IMR-90 (cell line): ENCODE measurements at places on chromosomes 4 and X. TPM values are rescaled to one million over a fixed set of nuclear protein-coding genes. Genes with fewer than 3 reads are reported as not detected.

Gene SCD5
- total RNA-seq, result 12.4 and 17.2 TPM in 2 replicates

Gene HSFX2
- total RNA-seq, result not detected in 2 replicates

Gene TRIML1
- not detected in 2 replicates for total RNA-seq

Gene SRPX2
- total RNA-seq, result 14.4 and 20.6 TPM in 2 replicates

Gene CD38
- total RNA-seq, result not detected in 2 replicates

Gene RAI2
- total RNA-seq, result not detected in 2 replicates

- DNase-seq, result no peak
Observed at GRCh38 chr4:98606894-98607293, 51.5 kb downstream of the TSPAN5 start.

DNA sequence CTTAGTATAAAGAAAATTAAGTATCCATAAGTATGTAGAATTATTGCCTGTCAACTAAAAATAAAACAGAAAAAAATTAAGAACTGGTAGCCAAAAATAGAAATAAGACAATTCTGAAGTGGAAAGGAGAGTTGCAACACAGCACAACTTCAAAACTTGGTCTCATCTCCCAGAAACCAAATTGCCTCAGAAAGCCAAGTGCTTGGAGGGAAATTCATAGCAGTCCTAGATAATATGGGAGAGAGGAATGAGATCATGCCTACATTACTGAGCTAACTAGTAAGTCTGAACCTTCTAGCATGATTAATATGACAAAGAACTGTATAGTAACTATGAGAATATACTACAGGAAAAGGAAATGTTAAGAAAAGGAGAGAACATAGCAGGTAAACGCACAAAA lies 256.5 kb downstream of the LDB2 start:
- DNase-seq, result peak; percentile 78

DNA sequence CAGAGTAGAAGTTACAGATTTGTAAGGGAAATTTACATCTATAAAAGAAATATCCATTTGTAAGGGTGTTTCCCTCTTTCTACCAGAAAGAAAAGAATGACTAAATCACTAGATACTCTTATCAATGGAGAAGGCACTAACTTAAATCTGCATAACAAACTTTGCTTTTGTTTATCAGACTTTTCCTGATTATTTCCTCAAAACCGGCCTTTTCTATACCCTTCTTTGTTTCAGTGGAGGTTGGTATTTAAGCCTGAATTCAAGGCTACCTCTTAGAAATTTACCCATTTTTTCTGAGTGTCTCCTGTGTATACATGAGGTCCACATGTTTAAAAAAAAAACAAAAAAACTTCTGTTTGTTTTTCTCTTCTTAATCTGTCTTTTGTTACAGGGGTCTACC lies 80.4 kb upstream of the GRPR start:
- no peak for DNase-seq

DNA sequence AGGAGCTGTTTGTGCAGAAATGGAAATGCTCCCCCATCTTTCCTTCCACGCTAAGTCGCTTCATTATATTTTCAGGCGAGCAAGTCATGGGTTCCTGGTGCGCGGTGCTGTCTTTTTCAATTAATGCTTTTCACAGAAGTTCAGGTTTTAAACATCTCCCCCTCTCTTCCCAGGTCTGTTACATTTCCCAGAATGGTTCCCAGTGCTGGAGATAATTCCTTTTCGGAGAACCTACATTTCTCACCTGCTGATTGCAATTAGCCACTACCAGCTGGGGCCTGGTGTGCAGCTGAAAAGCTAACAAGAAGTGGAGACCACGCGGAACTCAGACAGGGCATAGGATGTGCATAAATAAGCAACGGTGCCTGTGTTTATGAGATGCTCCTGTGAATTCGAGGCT lies 217.8 kb downstream of the MID1IP1 start:
- no peak for DNase-seq

- no peak for DNase-seq
Observed at GRCh38 chr4:184420881-184421416, 53.4 kb downstream of the IRF2 start.

DNA sequence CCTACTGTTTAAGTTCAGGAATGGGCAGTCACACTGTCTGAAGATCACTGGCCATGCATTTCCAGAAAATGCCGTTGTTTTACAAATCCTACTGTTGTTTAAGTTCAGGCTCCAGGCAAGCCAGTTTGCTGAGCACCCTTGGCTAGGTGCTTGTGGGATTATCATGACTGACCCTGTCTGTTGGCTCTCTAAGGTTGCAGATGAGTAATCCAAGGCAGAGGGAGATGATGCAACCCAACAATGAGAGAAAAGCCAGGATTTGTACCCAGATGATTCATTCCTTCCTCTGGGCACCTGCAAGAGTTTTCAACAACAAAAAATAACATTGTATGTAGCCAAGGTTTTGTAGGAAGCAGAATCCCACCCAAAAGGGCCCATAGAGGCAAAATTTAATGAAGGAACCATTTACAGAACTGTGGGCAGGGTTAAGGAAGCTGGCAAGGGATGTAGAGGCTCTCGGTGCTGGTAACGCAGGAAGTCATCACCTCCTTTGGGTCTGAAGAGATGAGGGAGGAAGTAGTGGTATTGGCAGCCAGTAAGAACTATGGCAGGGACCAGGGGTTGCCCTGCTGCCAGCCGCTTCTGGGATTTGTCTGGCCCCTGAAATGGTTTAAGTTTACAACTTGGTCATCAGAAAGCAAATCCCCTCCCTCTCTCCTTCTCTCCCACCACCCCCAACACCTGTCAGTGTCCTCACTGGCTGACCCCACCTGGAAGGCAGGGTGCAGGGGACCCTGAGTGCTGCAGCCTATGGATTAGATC lies 54.8 kb downstream of the MSX1 start:
- peak; percentile 53 for DNase-seq

DNA sequence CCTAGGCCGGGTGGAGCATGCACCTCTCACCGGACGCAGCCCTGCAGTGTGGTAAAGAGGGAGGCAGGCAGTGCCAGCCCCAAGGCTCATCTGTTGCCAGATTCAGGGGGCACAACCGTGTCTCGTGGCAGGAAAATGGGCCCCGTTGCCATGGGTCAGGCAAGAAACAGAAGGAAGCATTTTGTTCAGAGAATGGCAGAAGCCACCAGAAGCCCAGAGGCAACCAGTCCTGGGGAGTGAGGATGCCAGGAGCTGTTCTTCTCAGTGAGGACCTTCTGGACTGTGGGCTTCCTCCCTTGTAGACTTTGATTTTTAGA lies 12.5 kb upstream of the UVSSA start:
- no peak for DNase-seq

DNA sequence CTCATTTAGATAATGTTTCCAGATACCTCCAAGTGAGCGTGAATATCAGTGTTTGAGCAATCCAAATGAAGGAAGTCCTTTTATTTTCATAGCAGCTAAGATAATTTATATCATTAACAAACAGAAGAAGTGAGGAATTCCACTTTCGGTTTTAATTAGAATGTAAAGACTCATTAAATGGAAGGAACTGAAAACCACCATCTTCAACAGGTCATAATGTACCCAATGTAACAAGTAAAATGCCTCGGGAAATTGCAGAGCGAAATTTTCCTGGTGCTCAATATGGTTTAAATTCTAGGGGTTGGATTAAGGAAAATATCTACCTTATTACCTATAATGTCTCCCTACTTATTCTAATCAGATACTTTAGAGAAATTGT lies 33.9 kb upstream of the SLC9A7 start:
- DNase-seq, result no peak

GRCh38 chr4:26746802-26747213 lies 113.8 kb upstream of the STIM2 start:
- no peak for DNase-seq

GRCh38 chr4:38621028-38621684 lies 42.8 kb upstream of the KLF3 start:
- DNase-seq, result peak; percentile 87

DNA sequence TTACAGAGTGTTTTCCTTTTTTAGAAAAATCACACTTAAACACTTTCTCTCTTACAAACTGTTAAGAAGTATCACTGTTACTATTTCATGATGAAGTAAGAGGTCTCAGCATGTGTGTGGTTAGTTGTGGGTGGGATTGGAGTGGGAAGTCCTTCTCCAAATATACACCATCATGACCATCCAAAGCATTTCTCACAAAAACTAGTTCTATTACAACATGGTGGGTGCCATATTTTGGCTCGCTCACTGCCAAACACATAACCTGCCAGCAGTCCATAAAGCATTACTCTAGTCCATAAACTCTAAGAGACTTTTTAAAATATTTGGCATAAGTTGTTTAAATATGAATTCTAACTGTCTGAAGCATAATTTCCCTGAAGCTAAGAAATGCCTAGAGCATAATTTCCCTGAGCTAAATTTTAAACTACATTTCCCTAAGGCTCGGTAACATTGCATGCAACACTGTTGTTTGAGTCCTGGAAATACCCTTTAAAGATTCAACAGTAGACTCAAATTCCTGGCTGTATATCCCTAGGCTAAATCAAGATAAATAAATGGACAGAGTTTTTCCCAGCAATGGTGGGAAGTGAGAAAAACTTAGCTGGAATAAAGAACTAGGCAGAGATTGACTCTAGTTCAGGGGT lies 415.0 kb upstream of the INTU start:
- no peak for DNase-seq

- DNase-seq, result no peak
Observed at GRCh38 chr4:165508372-165509120, 129.7 kb downstream of the CPE start.

GRCh38 chr4:114807759-114808404 lies 209.3 kb downstream of the UGT8 start:
- DNase-seq, result peak; percentile 3

DNA sequence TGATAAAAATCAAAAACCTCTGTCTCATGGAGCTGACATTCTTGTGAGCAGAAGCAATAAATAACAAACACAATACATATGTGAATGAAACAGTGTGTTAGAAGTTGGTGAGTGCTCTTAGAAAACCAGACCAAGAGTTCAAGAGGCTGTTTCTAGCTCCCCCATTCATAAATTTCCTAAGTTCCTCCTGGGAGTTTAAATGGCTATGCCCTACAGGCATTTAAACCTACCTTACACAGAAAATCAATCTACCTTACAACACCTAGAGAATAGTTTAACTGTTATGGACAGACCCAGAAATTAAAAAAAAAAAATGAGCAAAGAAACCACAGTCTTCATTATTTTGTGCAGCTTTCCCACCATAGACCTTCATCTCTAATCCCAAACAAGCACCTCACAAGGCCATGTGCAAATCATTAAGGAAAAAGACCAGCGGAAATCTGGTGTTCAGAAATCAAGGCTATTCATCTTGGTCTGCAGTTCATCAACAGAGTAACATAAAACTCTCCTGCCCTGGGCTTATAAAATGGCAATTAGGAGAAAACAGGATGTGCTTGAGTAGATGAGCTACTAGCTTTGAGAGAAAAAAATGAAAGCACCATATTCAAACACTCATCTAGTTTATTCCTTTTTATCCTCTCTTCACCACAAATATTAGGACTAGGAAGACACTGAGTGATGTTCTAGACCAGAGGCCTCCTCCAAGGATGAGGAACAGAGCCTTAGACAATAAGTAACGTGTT lies 147.2 kb downstream of the SHROOM3 start:
- DNase-seq, result no peak

DNA sequence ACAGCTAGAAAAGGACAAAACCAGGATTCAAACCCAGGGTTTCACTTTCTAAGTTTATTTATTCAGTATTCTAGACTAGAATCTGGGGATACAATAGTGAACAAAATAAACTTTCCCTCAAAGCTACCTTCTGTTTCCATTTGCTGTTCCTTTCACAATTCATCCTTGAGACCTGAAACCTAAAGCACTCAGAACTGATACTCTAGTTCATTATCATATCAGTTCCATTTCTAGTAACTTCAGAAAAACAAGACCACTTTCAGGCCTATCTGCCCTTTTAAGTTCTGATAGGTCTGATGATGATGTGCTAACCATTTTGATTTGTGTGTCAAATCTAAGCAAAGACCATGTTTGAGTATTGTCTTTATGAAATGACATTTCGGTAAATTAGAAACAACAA lies 7.8 kb upstream of the XK start:
- DNase-seq, result no peak

- no peak for DNase-seq
Observed at GRCh38 chrX:154718616-154719015, 32.3 kb downstream of the GAB3 start.

DNA sequence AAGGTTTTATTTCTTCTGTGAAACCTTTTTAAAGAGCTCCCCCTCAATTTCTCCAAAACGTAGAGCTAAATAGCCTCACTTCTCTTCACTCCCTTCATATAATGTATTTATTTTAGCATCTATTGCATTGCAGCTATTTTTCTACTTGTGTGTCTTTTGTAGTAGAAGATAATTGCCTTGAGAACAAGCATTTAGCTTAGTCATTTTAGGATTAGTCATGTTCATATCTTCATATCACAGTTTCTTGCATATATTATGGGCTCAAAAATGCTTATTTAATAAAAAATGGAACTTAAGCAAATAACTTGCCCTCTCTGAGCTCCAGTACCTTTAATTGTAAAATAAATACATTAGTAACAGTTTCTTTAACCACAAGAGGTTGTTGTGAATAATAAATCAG lies 72.1 kb upstream of the SPANXC start:
- peak; percentile 12 for DNase-seq

GRCh38 chr4:41160856-41161255 lies 53.5 kb downstream of the APBB2 start:
- peak; percentile 34 for DNase-seq

GRCh38 chr4:149017002-149017734 lies 575.0 kb upstream of the NR3C2 start:
- no peak for DNase-seq

DNA sequence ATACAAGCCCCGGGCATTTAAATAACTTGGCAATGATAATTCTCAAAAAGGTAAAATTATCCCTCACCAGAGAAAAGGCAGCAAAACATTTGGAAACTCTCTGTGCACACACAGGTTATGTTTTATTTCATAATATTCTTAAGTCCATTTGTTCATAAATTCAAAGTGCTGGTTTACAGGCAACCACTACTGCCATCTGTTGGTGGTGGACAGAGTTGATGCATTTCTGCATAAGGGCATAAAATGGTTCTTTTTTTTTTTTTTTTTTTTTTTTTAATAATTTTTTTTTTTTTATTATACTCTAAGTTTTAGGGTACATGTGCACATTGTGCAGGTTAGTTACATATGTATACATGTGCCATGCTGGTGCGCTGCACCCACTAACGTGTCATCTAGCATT lies 31.5 kb upstream of the IL21 start:
- peak; percentile 81 for DNase-seq

- DNase-seq, result peak; percentile 5
Observed at GRCh38 chr4:111128327-111128726, 505.4 kb upstream of the PITX2 start.

DNA sequence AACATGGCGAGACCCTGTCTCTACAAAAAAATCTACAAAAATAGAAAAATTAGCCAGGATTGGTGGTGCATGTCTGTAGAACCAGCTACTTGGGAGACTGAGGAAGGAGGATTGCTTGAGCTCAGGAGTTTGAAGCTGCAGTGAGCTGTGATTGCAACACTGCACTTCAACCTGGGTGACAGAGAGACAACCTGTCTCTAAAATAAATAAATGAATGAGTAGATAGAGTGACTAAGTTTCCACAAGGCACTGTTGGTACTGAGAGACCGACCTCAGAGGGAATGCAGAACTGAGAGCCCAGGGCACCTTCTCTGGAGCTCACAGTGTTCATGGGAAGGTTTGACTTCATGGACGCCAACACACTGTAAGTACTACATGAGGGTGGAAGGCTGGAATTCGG lies 26.7 kb upstream of the ARSD start:
- no peak for DNase-seq
